NCI-H1436 treated with DMSO at 0.1 percent for 48 hours (cell line): ENCODE measurements at places on chromosomes 7 and 10.

- no peak for DNase-seq
These were observed at the start of gene TRIP6 for GRCh38 chr7:100867040-100867775. TRIP6 (plus strand) TSS chr7:100867387; CDS start chr7:100867498, 111 bp downstream.

GRCh38 chr7:69603351-69603750 is 5.1 kb downstream of the AUTS2 start:
- no peak for DNase-seq

GRCh38 chr10:80945264-80945880 is 407.7 kb downstream of the SH2D4B start:
- DNase-seq: no peak

DNA sequence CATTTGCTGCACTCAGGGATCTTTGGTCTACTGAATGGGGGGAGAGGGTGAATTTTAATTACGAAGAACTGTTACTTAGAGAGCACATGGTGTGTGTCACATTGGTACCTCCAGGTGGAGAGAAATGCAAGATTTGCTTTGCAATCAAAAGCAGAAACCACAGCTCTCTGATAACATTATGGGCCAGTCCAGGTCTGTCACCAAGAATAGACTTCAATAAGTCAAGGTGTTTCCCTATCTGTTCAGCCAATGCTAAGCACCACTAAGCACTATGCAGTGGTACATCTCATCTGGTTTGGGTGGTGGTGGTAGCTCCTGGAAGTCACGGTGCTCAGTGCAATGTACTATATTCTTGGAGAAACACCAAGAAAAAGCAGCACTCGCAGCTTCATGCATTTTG is 119.6 kb upstream of the AFAP1L2 start:
- no peak for DNase-seq

- no peak for DNase-seq
These were observed 132.4 kb upstream of the PALS2 start for GRCh38 chr7:24440892-24441291.

GRCh38 chr7:80748363-80749042 is 110.1 kb downstream of the CD36 start:
- no peak for DNase-seq

DNA sequence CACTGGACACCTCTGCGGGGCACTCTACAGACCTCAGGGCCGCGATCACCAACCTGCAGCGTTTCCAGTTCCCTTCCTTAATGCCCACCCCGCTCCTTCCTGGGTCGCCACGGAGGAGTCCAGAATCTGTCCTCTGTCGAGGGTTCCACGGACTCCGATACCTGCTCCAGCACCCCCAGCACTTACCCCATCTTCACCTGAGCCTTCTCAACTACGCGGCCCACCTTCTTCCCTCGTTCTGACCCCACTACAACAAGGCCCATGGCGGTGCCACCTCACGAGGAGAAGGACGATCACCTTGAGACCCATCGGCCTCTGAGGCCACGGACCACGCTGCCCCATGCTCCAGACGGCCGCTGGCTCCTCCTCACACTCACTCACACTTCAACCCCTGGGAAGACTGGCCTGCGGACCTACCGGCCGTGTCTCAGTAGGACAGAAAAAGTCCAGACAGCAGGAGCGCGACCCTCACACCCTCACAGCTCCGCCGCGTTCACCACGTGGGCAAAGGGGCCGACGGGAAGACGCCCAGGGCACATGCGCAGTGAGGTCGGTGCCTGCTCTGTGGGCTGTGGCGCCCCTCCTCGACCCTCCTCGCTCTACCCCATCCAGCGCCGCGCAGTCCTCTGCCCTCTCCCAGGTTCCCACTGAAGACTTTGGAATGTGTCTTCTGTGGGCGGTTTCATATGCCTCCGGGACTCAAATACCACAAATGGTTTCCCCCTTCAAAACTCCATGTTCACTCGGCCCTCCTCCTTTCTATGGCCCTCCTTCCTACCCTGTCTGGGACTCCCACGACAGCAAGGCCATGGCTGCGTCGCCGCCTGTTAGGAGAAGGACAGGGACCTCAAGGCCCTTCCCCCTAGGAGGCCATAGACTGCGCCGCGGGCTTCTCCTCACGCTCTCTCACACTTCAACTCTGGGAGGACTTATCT is 193.9 kb upstream of the PHF14 start:
- no peak for DNase-seq

- no peak for DNase-seq
These were observed 601.8 kb downstream of the TYW1 start for GRCh38 chr7:67598469-67598868.

GRCh38 chr10:69869291-69869961 is 67.7 kb downstream of the COL13A1 start:
- no peak for DNase-seq

DNA sequence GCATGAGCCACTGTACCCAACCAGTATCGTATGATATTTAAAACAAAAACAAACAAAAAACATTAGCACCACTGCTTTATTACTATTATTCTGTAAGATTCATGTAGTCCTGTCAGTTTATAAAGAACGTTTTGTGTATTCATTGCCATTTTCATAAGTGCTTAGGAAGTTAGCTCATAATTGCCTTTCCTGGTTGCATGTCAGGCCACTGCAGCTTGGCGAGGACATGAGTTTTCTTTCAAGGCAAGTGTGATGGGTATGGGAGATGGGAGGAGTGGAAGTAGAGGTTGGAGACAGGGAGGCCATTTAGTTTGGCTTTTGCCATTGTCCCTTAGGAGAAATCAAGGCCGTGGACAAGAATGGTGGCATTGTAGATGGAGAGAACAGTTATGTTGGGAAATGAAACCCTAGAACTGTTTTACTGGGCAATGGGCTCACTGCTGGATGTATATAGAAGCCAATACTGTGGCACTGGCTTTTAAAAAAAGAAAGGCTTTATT is 48.9 kb downstream of the TYW1 start:
- no peak for DNase-seq

GRCh38 chr7:140923358-140924006 is 1.2 kb downstream of the BRAF start:
- DNase-seq: no peak

DNA sequence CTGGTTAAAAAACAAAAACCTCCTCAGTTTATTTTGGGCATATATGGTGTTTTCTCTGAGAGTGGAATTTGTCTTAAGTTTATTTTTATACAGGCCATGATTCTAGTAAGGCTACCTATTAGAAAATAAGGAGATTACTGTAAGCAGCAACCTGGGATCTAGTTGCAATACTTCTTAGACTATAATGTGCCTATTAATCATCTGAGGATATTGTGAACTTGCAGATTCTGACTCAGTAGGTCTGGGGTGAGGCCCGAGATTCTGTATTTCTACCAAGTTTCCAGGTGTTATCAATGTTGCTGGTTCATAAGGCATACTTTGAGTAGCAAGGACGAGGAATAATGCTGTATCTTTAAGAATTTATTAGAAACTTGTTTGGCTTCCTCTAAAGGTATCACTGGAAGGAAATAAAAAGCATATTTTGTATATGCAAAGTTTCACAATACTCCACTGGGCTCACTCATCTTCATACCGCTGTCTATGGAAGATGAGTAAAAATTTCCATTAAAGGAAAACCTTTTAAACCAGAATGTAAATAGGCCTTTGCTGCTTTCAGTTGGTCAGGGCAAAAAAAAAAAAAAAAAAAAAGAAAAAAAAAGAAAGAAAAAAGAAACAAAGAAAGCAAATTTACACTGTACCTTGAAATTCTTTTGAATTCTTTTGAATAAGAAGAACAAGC is 105.8 kb downstream of the BMPER start:
- DNase-seq: no peak

DNA sequence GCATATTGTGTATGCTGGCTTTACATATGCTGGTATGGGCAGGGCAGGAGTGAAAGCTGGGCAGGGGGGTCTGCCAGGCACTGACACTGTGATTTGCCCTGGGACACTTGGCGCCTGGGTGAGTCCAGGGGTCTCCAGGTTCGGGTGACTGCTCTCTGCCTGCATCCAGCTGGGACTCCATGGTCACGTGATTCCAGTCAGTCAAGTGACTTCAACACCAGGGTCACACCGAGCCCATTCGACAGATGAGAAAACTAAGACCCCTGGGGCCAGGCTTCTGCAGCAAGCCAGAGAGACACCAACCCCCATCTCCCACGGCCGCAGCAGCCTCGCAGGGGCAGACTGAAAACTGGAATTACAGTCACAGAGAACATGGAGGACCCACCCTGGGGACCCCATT is 30.0 kb downstream of the MMD2 start:
- DNase-seq: no peak

DNA sequence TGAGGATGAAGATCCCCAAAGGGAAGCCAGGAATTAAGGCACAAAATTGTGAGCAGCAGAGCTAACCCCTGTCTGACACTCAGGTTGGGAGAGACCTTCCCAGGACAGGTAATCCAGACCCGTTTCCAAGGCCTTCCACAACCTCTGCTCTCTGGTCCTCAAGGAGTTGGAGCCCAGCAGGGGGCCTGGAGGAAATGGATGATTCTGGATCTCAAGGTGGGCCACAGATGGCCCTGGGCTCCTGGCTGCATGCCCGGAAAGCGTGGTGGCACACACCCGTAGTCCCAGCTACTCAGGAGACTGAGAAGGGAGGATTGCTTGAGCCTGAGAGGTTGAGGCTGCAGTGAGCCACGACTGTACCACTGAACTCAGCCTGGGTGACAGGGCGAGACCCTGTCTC is 42.3 kb downstream of the DPYSL4 start:
- no peak for DNase-seq

DNA sequence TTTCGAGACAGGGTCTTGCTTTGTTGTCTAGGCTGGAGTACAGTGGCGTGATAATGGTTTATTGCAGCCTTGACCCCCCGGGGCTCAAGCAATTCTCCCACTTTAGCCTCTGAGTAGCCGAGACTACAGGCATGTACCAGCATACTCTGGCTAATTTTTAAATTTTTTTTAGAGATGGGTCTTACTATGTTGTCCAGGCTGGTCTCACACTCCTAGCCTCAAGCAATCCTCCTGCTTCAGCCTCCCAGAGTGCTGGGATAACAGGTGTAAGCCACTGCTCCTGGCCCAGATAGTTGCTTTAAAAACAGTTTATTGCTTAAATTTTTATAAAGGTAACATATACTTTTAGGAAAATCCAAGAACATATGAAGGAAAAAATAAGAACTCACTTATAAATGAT is 26.3 kb downstream of the NEURL1 start:
- no peak for DNase-seq

DNA sequence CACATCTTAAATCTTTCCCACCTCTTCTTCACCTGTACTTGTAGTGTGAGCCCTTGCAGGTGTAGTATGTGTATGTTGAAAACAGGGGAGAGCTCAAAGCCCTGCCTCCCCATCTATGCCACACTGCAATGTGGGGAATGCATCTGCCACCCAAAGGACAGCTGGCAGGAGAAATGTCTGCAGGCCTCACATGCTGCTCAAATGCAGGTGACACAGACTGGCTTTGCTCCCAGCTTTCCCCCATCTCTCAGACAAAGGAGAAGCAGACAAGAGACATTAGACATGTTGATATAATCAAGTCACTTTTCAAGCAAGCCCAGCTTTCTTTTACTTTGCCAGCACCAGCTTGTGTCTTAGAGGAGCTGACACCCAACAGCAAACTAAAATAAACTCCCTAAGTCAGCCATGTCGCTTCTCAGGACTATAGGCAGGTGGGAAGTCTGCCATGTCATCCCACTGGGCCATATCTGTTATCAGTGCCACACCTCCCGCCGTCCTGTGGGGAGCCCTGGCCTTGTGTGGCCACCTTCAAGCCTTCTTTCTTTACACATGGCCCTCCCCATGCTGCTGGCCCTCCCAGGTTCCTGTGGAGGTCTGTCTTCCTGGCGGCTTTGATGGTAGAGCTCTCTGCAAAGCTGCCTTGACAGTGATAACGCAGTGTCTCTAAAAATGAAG is 102.1 kb downstream of the CXCL12 start:
- no peak for DNase-seq

GRCh38 chr10:34615770-34616169 is 199.3 kb downstream of the PARD3 start:
- DNase-seq: no peak

GRCh38 chr10:20059084-20059835 is 243.0 kb downstream of the PLXDC2 start:
- DNase-seq: no peak

GRCh38 chr7:45082831-45083331 is 5.9 kb downstream of the NACAD start:
- DNase-seq: no peak

DNA sequence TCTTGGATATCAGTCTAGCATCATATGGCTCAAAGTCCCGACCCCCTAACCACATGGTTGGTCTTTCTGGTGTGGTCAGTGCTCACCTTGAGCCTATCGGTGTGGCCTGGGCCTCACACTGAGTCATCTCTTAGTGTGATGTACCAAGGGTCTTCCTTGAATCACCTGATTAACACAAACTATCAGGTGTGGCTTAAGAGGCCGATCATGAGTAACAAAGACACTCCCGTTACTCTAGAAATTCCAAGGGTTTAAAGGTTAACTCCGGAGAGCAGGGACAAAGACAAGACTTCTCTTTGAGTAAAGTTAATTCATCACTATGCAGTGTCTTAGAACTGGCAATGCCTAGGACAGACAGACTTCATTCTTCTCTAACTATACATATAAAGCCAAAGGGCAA is 52.3 kb upstream of the ARMC3 start:
- no peak for DNase-seq

DNA sequence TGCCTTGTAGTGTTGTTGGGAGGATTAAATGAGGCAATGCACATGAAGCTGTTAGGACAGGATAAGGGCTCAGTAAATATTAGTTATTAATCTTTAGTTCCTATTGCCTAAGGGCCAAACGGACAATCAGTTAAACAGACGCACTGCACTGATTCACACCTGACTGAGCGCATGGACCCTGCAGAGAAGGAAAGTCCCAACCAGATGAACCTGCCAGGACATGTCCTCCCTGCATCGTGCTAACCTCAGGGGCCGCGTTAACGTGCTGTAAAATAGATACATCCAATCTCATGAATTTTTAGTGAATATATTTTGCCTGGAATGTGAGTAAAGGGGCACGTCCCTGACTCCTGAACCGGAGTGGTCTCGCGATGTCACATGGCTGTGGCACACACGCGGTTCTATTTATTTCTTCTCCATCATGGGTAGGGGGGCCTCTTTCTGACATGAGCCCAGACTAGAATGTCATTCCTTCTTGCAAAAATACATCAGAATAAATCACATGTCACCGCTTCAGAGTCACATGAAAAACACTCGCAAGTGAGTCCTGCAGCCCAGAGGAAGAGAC is 12.3 kb downstream of the ADARB2 start:
- no peak for DNase-seq

DNA sequence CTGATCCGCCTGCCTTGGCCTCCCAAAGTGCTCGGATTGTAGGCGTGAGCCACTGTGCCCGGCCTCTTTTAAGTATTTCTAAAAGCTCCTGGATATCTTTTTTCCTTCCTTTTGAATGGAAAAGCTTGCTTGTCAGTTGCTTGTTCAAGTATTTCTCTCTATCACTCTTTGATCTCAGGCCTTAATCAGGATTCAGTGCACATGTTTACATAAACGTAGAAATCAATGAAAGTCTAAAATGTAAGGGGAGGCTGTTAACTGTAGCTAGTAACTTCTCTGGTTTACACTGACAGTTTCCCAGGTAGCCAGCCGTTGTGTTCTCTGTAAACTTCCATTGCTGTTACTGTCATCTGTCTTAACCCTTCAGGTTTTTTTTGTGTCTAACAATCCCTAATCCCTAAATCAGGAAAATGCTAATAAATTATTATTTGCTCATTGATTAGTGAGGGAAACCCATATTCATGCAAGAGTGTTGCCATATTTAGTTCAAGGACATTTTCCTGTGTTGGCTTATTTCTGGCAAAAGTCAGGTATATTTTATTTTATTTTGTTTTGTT is 1.5 kb upstream of the PRPF18 start:
- no peak for DNase-seq
